ENCODE measurements at places on chromosomes 16 and 17.

DNA sequence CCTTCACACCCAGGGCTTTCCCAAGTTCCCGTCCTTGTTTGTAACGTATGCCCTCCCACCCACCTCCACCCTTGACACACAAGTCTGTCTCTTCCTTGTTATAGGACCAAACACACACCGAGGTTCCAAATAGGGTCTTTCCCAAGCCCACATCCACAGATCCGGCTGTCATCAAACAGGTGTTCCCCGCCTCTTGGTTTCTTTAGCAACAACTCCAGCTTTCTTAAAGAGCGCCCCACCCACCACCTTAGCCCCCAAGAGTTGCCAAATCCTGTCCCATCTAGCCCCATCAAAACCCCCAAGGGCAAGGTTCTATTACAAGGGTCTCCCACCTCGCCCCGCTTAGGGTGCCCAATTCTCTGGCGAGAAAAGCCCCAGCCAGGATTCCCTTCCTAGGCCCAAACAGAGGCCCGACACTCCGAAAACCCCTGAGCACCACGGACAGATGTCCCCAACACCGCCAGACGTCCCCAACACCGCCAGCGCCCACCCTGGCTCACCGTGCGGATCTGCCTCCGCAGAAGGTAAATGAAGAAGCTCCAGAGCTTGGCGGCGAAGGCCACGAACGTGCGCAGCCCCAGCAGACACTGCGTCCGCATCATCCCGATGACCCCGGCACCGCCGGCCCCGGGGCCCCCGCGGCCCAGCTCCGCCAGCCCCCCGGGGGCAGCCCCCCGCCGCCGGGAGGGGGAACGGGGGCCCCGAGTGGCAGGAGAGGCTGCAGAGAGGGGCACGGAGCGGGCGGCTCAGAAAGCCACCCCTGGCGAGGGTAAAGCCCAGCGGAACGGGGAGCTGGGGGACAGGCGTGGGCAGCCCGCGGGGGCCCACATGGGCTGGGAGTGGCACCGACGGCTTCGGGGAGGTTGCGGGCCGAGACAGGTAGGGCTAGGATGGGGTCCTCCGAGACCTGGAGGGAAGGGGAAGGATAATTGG lies 573 bp downstream of the CTDNEP1 start:
- peak; percentile 42 for DNase-seq
- peak overlapping the region; percentile 92 for H3K4me3 ChIP-seq
- peak overlapping the region; percentile 100 for H3K27ac ChIP-seq
- H3K36me3 ChIP-seq, result peaks cover 33% of the 10 kb centered on the region
- peaks cover 65% of the 10 kb centered on the region for H3K4me1 ChIP-seq

- peak overlapping the region; percentile 27 for H3K4me3 ChIP-seq
- no peaks in the 10 kb centered on the region for H3K27me3 ChIP-seq
- H3K27ac ChIP-seq, result no peak overlapping the region
- DNase-seq, result peak; percentile 35
- peaks cover 15% of the 10 kb centered on the region for H3K36me3 ChIP-seq
Measured at GRCh38 chr17:64200080-64201032, 62.7 kb downstream of the TEX2 start.

- H3K27ac ChIP-seq, result no peak overlapping the region
- no peaks in the 10 kb centered on the region for H3K36me3 ChIP-seq
- peaks cover 7% of the 10 kb centered on the region for H3K4me1 ChIP-seq
- peaks cover 12% of the 10 kb centered on the region for H3K27me3 ChIP-seq
Measured at GRCh38 chr17:19497624-19498023, 36.0 kb upstream of the SLC47A1 start.

GRCh38 chr16:9097266-9098219 lies 6.1 kb downstream of the HAPSTR1 start:
- peaks cover 59% of the 10 kb centered on the region for H3K4me1 ChIP-seq
- no peak for DNase-seq
- peaks cover 78% of the 10 kb centered on the region for H3K36me3 ChIP-seq
- no peaks in the 10 kb centered on the region for H3K27me3 ChIP-seq

- DNase-seq, result no peak
- no peaks in the 10 kb centered on the region for H3K36me3 ChIP-seq
- no peak overlapping the region for H3K4me3 ChIP-seq
Measured at GRCh38 chr16:80027007-80027965, 426.7 kb upstream of the MAF start.

- peaks cover 2% of the 10 kb centered on the region for H3K4me1 ChIP-seq
- no peak for DNase-seq
- no peak overlapping the region for H3K4me3 ChIP-seq
- H3K27ac ChIP-seq, result no peak overlapping the region
- no peaks in the 10 kb centered on the region for H3K27me3 ChIP-seq
Measured at GRCh38 chr17:2981325-2981724, 82.1 kb downstream of the OR1D5 start.

- DNase-seq, result no peak
- H3K4me1 ChIP-seq, result peaks cover 23% of the 10 kb centered on the region
- H3K27me3 ChIP-seq, result no peaks in the 10 kb centered on the region
- no peaks in the 10 kb centered on the region for H3K36me3 ChIP-seq
- H3K4me3 ChIP-seq, result no peak overlapping the region
- H3K27ac ChIP-seq, result peak overlapping the region; percentile 42
Measured at GRCh38 chr16:67027046-67027445, 1.9 kb upstream of the CBFB start.

Measured in stimulated activated naive B cell treated with anti-CD40 and anti-IgM and Interleukin-4, amounts not matched to agents 10 μg/mL and 1 μg/mL and 100 μg/mL, for 72 hours (primary cell).